ENCODE measurements at places on chromosomes 7 and 10.

- ATAC-seq = peak; percentile 89
Observed at GRCh38 chr10:70925377-70926225, 37.2 kb upstream of the PCBD1 start.

GRCh38 chr7:110800984-110801383, 289.9 kb upstream of the LRRN3 start:
- ATAC-seq = no peak

GRCh38 chr10:25934621-25935139, 651 bp downstream of the MYO3A start:
- ATAC-seq = no peak

GRCh38 chr10:132411561-132412253, 14.7 kb downstream of the PWWP2B start:
- no peak for ATAC-seq

DNA sequence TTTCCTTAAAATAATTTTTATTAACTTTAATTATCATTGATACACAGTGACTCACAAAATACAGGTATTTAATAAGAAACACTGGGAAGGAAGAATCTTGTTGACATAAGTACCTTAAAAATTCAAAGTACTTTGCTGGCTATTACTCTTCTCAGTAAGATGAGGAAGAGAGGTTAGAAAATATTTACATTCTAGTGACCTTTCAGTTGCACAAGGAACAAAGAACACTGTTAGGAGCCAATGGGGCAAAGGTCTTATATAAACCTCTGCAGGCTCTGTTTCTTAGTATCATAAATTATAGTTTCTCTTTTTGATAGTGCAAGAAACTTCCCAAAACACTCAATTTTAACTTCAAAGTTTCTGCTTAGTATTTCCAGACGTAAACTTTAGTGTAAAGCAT, 4.8 kb upstream of the TAX1BP1 start:
- no peak for ATAC-seq

DNA sequence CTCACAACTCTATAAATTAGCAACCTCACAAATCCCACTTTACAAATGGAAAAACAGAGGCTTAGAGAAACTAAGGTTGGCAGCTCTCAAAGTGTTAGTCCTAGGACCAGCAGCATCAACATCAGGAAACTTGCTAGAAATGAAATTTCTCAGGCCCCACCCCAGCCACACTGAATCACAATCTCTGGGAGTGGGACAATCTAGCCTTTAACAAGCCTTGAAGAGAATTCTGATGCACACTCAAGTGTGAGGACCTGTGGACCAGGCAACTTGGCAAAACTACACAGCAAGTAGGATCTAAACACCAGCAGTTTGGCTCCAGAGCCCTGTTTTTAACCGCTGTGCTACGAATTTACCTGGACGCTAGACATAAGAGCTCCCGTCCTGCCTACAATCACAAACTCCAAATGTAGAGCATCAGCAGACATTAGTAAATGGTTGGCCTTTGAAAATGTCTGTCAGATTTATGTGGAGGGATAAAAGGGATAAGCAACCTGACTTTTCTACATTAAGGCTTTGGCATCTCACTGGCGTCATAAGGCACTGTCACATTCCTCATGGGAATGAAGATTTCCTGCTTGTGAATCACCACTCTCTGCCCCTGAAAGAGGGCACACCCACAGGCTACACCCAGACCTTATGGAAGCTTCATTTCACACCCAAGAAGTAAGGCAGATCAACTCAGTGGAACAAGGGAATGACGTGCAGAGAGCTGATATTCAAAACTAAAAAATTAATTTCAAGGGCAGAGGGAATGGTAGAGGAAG, 34.5 kb downstream of the PPP1R3C start:
- ATAC-seq = peak; percentile 85

Measured in SK-N-SH treated with all-trans-retinoic acid at 6 μM for 48 hours (cell line).